ENCODE measurements at places on chromosomes 3 and 15. TPM values are rescaled to one million over a fixed set of nuclear protein-coding genes. Genes with fewer than 3 reads are reported as not detected.

DNA sequence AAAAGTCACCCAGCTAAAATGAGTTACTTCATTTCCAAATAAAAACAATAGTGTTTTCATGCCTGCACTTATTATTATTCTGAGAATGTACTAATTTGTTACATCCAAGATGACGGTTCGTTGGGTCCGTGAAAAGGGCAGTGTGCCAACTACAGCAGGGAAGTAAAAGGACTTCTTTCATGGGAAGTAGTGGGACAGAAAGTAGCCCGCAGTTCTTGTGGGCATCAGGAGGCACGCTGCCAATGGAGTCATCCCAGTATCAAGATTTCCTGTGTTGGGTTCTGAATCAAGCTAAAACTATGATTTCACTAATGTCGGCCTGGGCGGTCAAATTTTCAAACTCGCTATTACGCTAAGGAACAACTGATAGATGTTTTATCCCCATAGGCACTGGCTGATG, 254.5 kb upstream of the SOX2 start:
- DNase-seq = no peak

- no peak for DNase-seq
These were observed 37.3 kb upstream of the CDV3 start for GRCh38 chr3:133535971-133536881.

DNA sequence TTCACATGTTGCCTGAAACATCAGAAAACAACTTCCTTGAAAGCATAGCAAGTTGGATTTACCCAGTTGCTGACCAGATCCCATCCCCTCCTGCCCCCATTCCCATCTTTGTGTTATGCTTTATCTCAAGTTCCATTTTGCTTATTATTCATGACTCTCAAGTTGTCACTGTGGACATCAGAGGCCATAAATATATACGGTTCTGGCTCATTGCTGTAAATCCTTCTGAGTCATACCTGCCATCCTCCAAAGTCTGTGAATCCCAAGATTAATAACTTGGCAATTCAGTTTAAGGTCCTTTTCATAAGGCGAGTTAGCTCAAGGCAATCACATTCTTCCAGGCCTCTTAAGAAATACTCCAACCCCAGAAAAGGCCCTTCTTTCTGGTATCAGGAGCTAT, 126.2 kb upstream of the C2CD4B start:
- no peak for DNase-seq

DNA sequence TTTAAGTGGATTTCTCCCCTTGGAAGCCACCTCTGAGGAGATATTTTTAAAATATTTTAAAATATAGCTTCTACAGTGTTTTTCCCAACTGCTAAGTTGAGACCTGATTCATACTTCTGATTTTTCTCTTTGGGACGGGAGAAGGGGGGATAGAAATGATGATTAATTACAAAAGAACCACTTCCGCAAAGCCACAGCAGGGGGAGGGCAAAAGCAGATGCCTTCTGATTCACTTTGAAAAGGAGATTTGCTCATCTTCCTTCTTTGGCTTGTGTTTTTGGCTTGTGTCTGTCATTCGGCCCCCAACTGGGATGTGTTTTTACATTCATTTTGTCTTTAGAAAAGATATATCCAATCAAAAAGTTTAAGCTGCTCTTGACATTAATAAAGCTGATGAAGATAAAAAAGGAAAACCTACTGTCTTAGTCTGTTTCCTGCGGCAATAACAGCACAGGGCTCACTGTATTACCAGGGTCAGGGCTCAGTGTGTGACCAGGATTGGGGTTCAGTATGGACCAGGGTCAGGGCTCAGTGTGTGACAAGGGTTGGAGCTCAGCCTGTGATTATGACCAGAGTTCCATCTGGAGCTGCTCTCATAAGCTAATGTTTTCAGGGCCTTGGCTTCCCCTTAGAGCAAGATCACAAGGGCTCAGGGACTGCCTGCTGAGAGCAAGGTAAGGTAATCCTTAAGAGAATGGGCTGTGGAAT, 223.2 kb downstream of the MTHFS start:
- DNase-seq = no peak

DNA sequence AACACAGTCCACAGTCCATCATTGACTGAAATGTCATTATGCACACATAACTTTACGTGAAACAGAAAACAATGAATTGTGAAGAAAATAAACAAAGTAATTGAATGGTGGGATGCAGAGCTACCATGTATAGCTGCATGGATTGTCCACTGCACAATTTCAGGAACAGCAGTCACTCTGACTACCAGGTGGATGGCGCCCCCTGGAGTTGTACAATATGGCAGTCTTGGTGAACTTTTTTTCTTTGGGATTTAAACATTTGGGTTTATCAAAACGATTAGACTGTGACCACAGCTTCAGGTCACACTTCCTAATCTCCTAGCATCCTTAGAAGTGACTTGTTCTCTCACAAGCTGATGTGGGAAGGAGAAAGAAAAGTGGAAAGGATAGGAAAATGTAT, 48.9 kb upstream of the TCF12 start:
- peak; percentile 19 for DNase-seq

GRCh38 chr3:178259703-178260102, 276.5 kb upstream of the KCNMB2 start:
- DNase-seq = no peak

DNA sequence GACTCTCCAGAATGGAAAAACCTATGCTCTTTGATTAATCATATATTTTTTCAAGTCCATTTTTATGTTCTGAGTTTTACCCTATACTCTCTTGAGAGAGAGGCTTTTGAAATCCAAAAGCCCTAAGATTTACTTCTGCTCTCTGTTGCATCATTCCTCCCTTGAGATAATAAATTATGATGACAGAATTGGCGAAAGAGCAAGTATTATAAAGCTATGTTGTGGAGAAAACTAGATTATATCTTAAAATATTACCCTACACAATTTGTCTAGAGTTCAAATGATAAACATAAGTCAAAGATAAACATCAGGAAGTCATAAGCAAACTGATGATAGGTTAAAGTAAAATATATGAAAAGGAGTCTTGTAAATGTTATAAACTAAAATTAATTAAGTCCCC, 293.4 kb upstream of the MME start:
- DNase-seq = peak; percentile 30

GRCh38 chr15:70522323-70522966, 240.9 kb downstream of the UACA start:
- no peak for DNase-seq

- no peak for DNase-seq
These were observed 100.7 kb downstream of the GALK2 start for GRCh38 chr15:49270541-49271421.

GRCh38 chr3:15102836-15103235, 3.9 kb upstream of the RBSN start:
- no peak for DNase-seq

DNA sequence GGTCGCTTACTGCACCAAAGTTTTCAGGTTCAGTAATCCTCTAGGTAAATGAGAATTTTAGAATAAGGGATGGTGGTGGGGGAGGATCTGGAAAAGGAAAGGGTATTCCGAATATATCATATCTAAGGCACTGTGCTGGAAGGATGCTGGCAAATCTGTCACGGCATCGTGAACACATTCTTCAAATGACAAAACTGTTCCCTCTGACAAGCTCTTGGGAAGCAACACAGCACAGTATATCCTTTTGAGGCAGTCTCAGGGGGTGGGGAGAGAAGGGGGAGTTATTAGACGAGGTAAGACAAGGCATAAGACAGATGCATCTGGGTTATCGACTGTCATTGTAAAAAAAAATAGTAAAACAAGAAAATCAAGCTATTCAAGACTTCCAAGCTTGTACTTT, 289.6 kb upstream of the LRRN1 start:
- DNase-seq = no peak

GRCh38 chr3:151940481-151940880, 67.0 kb downstream of the SUCNR1 start:
- DNase-seq = no peak

DNA sequence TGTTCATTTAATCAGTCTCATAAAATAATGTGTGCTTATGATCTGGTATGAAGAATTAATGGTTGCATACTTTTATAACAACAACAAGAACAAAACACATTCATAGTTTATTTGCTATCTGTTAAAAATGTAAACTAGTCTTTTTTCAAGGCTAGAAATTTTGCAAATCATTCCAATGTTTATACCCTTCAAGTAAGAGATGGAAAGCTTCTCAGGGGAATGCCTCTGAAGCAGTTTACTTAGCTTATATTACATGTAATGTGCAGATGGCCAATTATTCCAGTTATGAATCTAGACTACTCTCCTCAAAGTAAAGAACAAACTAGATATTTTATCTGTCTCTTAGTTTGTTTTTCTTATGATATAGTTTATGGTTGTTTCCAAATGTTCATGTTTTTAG, 575.4 kb downstream of the NAALADL2 start:
- peak; percentile 12 for DNase-seq

- no peak for DNase-seq
These were observed 168.7 kb downstream of the TMEM108 start for GRCh38 chr3:133206921-133207320.

DNA sequence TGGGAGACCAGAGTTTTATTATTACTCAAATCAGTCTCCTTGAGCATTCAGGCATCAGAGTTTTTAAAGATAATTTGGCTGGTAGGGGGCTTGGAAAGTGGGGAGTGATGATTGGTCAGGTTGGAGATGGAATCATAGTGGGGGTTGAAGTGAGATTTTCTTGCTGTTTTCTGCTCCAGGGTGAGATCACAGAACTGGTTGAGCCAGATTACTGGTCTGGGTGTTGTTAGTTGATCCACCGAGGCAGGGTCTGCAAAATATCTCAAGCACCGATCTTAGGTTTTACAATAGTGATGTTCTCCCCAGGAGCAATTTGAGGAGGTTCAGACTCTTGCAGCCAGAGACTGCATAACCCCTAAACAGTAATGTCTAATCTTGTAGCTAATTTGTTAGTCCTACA, 141.0 kb downstream of the OTOL1 start:
- DNase-seq = no peak

- no peak for DNase-seq
These were observed 1.5 kb upstream of the SH3GL3 start for GRCh38 chr15:83445643-83446042.

DNA sequence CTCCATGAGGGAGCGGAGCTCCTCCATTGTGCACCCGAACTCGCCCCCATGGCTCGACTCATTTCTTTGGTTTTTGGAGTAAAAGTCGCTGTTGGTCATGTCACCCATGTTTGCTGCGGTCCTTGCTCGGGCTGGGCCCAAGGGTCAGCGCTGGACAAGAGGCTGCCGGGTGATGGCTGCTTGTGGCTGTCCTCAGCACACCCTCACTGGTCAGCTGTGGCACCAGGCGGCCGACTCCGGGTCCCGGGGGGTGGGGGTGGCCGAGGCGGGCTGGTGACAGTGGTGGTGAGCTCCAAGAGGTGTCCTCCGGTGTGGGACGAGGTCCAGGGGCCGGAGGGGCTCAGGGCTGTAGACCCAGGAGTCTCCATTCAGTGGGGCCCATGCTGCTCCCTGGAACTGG, 56.0 kb downstream of the ATP2B2 start:
- no peak for DNase-seq

DNA sequence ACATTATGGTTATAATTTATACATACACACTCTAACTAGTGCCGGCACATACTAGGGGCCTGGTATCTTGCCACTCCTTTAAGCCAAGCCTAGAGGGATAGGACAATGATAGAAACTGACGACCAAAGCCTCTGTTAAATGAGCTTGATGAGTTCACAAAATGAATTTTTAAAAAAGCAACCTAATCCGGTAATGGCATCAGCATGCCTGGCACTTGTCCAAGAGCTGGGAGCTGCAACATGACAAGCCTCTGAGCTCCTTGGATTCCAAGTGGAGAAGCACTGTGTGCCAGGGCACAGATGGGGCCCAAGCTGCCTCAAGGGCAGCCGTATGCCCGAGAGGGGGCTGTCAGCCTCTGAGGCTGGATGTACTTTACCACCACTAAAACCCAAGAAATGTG, 9.7 kb downstream of the ETV5 start:
- DNase-seq = no peak

DNA sequence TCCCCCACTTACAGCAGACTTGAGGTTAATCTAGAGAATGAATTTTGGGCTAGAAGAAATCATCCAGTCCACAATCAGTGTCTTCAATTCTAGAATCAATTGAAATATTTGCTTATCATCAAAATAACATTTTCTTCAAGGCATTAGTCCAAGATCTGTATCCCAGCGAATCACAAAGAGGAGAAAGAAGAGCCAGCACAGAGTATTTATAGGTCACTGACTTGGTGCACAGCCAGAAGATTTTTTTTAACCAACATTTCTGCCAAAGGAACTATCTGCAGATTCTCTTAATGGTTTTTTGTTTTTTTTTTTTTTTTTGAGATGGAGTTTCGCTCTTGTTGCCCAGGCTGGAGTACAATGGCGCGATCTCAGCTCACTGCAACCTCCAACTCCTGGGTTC, 178.2 kb downstream of the TNIK start:
- no peak for DNase-seq

DNA sequence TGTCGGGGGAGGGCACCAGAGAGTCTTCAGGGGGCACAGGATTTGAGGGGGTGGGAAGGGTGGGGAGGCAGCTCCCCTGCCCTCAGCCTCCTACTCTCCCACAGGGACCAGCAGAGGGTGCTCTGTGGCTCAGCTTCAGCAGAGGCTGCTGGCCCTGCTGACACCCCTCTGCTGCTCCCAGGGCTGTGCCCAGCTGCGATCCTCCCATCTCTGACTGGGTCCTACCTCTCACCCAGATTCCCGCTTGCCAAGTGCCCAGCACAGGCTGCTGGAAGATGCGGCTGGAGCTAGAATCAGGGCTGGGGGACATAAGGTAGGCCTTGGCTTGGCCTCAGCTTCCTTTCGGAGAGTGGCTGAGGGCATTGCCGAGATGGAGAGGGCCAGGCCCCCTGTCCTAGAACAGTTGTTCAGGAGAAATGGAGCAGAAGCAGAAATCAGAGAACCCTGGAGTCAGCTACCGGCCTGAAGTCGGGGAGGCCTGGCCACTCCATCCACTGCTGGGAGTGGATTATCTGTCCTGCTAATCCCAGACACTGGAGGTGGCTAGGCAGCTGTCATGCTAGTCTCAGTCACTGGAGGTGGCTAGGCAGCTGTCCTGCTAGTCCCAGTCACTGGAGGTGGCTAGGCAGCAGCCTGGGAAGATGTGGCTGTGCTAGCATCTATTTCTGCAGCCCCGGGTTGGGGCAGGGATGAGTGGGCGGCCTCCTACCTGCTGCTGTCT, 3.9 kb downstream of the GRM2 start:
- no peak for DNase-seq

DNA sequence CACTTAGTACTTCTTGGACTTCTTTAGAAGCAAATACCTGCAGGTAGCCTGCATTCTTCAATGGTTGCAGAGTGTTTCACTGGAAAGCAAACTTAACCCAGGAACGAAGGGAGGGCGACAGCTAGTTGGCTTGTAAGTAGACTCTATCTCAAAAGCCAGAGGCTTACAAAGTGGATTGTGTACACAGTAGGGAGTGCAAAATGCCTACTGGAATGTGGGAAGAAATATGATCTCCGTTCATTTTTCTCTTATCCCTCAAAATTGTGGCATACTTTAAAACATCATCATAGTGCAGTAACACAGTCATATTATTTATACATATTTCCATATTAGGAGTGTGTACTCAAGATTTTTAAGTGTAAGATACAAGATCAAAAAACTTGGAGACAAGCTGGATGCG, 155.7 kb downstream of the LIPC start:
- DNase-seq = no peak

HRG gene
- 2.0 TPM for polyA plus RNA-seq

WDR72 gene
- 82.4 TPM for polyA plus RNA-seq

DISP2 gene
- polyA plus RNA-seq = 0.35 TPM

FBN1 gene
- 98.2 TPM for polyA plus RNA-seq

ZNF654 gene
- polyA plus RNA-seq = 22.5 TPM

FANCD2 gene
- polyA plus RNA-seq = 29.4 TPM

SLC30A4 gene
- polyA plus RNA-seq = 11.3 TPM

GNAT1 gene
- polyA plus RNA-seq = not detected

ARPP19 gene
- 147 TPM for polyA plus RNA-seq

AGTR1 gene
- 19.2 TPM for polyA plus RNA-seq
